Stimulated activated CD4-positive, alpha-beta T cell treated with anti-CD3 and anti-CD28 coated beads, Interleukin-4, amount 100 ng/mL, for 48 hours (primary cell): ENCODE measurements at places on chromosomes 1 and 21.

DNA sequence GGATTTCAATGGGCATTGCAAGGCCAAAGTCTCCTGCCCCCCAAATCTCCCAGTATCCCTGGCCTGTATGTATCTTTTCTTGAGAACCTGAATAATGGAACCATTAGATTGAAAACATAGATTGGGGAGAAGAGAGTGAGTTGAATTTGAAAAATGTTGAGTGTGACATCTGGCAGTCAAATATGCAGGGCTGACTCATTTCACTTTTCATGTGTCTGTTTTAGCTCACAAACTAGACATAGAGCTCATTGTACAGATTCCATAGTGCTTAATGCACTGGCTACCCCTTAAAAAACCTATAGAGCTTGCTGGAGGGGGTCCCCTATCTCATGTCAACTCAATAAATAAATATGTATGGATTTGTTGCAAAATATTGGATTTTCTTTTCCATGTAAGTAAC, 30.8 kb downstream of the DDR2 start:
- no peak for DNase-seq

GRCh38 chr1:183237046-183237445, 51.0 kb downstream of the LAMC2 start:
- no peak for DNase-seq

DNA sequence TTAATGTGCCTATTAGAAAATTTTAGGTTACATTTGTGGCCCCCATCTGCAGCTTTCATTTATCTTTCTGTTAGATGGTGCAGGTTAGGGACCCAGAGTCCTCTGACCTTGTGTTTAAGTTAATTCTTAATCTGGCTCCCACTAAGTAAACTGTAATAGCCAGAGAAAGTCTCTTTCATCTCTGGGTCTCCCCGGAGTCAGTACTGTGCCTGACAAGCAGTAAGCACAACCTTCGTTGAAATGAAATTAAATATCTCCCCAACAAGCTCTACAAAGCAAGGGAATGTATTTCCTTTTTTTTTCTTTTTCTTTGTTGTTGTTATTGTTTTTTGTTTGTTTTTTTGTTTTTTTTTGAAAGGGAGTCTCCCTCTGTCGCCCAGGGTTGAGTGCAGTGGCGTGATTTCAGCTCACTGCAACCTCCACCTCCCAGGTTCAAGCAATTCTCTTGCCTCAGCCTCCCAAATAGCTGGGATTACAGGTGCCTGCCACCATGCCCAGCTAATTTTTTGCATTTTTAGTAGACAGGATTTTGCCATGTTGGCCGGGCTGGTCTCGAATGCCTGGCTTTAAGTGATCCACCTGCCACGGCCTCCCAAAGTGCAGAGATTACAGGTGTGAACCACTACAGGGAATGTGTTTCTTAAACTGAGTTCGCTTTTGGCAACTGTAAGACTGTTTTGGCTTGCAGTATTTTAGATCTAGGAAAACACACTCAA, 81.6 kb downstream of the HHIPL2 start:
- DNase-seq = no peak

- DNase-seq = no peak
These were observed 9.4 kb downstream of the CR1L start for GRCh38 chr1:207654320-207654719.

DNA sequence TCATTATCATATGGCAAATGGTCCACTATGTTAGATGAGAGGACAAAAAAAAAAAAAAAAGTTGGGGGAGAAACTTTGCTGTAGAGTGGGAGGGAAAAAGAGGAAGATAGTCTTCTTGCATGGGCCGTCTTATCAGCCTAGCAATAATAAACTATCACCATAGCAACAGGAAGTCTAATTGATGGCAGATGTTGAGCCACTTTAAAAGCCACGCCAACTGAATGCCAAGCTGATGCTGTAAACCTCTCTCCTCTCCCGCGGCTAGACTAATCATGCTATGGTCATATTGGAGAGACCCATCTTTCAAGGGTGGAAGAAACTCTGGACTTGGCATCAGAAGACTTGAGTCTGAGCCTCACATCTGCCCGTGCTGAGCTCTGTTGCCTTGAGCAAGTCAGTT, 122.2 kb upstream of the HOOK1 start:
- DNase-seq = no peak

DNA sequence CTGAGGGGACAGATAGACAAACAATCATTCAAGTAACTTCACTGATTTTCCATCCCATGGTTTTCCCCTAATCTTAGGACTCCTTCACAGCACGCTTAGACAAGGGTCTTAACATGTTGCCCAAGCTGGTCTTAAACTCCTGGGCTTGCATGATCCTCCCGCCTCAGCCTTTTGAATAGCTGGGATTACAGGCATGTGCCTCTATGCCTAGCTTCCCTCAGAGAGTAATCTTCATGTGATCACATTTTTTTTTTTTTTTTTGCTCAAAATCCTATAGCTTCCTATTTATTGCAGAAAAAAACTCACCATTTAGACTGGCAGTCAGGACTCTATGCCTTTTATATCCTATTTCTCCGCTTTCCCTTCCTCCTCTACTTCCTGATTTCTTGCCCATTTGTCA, 90.4 kb upstream of the DPH5 start:
- no peak for DNase-seq

- no peak for DNase-seq
These were observed 134.2 kb downstream of the LMO4 start for GRCh38 chr1:87462894-87463293.

DNA sequence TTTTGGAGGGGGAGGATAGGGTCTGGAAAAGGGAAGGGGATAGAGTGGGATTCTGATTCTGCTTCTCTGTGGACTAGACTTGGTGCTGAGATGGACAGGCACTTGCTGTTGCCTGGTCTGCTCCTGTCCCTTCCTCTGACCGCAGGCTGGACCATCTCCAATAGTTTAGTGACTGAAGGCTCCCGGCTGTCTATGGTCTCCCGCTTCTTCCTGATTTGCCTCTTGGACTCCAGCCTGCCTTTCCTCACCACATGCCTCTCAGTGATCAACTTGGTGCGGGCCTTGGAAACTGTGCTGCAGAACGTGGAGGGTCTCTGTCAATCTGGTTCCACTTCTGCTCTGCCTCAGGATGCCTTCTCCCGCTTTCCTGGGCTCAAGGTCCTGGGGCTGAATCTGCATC, 6.3 kb upstream of the ZSCAN20 start:
- no peak for DNase-seq

GRCh38 chr1:17953921-17954320, 153.7 kb upstream of the IGSF21 start:
- DNase-seq = no peak

DNA sequence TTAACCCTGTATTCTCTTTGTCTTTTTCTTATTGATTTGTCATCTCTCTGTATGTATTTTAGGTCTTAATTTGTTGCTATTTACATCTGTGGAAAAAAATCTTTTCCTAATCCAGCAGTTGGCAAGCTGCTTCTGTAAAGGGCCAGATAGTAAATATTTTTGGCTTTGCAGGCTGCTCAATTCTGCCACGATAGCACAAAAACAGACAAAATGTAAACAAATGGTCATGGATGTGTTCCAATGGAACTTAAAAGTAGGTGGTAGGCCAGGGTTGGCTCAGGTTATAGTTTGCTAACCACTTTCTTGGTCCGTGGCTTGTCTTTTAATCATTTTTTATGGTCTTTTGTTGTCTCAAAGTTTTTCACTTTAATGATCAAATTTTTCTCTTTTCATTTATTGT, 371.8 kb downstream of the HHAT start:
- no peak for DNase-seq

DNA sequence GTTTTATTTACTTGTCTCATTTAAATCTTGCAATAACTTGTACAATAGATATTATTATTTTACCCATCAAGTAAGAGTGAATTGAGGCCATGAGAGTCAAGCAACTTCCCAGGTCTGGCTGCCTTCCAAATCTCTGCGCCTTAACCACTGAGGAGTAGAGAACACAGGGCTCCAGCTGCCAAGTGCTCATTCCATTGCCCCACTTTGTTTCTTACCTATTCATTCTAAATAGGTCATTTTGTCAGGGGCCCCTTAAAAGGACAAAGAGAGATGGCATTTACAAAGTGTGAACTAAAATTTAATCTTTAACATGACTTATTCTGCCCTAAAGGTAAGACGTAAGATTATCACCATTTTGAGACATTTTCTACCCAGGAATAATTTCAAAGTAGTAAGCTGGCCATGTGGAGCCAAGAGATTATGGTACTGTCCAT, 3.5 kb downstream of the PPP1R15B start:
- DNase-seq = no peak

DNA sequence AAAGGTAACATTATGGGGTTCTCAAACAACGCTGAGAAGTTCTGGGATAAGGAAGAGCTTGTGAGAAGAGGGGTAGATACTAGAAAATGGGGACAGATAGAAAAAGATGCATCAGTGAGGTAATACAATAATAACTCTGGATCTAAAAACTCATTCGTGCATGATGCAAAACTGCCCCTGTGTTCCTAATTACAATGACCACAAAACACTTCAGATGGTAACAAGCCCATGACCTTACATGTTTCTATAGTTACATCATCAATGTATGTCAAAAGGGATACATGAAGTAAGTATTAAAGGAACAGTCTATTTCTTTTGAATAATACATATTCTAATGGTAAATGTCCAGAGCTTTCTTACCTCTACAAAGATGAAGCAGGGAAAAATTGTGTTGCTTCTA, 110.6 kb upstream of the PLPPR5 start:
- DNase-seq = no peak

- no peak for DNase-seq
These were observed 27.3 kb downstream of the JMJD4 start for GRCh38 chr1:227707846-227708245.

DNA sequence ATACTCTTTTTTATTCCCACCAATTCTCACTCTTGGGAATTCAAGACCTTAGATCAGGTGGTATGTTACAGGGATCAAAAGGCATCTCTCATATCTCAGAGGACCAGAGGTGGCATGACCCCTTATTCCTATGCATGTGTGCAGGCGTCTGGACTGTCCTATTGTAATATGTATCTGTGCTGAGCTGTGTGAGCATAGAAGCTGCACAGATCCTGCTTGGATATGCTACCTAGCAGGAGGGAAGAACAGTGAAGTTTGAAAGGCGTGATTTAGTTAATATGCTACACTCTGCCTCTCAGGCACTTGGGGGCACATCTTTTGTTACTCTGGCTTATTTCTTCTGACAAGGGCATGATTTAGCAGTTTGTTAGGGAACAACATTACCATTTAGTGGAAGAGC, 86.7 kb upstream of the ZRANB2 start:
- no peak for DNase-seq

- no peak for DNase-seq
These were observed 319.0 kb downstream of the HHAT start for GRCh38 chr1:210647406-210648333.

DNA sequence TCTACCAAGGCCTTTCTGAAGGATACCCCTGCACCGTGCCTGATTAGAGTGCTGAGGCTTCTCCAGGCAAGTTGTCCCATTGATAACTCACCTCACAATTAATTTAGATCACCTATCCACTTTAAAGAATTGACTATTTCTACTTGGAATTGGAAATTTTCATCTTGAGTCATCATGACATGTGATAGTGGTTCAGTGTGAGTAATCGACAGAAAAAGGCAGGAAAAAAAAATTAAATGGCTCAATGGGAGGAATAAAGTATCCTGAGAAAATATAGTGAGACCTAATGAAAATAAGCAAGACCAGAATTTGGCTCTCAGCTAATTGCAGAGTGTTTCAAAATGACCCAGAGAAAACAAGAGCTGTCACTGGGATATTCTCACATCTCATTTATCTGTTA, 222.4 kb upstream of the C8B start:
- no peak for DNase-seq

- no peak for DNase-seq
These were observed 64.4 kb upstream of the FAM20B start for GRCh38 chr1:178961331-178961730.
